Activated T-cell treated with anti-CD3 and anti-CD28 coated beads, Interleukin-2, amount 50 U/mL, for 72 hours (primary cell): ENCODE measurements at places on chromosomes 1 and 21.
A peak's percentile ranks its signal among the peaks of the same experiment; 100 is the strongest.

DNA sequence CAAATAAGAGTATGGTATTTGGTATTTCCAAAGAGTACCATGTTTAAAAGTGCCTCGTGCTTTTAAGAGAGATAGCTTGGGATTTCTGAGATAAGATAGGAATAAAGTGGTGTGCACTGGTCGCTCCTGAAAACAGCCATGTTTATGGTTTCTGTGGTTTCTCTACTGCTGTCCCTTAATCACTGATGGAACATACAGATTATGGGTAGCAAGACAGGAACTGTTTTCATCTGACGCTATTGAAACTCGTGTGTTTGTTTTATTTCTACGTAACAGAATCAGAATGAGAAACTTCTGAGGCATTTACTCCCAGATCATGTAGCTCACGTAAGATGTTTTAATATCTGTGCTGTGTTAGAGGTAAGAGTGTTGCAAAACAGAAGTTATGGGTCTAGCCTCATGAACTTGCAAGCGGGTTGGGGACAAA is 126.0 kb downstream of the KIAA0319L start:
- H3K4me1 ChIP-seq = peaks cover 33% of the 10 kb centered on the region
- H3K36me3 ChIP-seq = peaks cover 14% of the 10 kb centered on the region
- H3K27ac ChIP-seq = peak overlapping the region; percentile 80
- H3K27me3 ChIP-seq = no peaks in the 10 kb centered on the region
- peak overlapping the region; percentile 35 for H3K4me3 ChIP-seq
- no peak for DNase-seq

GRCh38 chr1:183388735-183389134 is 29.4 kb downstream of the NMNAT2 start:
- no peak overlapping the region for H3K27ac ChIP-seq
- H3K4me3 ChIP-seq = no peak overlapping the region
- H3K36me3 ChIP-seq = no peaks in the 10 kb centered on the region
- no peak for DNase-seq

DNA sequence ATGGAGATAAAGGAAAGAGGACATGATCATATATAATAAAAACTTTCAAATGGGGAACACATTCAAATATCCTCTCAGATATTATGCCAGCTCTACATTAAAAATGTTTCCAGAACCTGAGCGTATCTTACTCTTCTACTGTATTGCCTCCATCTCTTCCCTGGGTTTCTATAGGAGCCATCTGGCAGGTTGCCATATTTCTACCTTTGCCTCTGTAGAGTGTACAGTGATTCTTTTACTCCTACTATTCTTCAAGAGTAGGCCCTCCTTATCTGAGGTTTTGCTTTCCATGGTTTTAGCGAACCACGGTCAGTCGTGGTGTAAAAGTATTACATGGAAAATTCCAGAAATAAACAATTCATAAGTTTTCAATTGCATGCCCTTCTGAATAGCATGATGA is 259.5 kb downstream of the GRIK1 start:
- H3K4me3 ChIP-seq = no peak overlapping the region
- H3K4me1 ChIP-seq = no peaks in the 10 kb centered on the region
- DNase-seq = no peak
- peaks cover 5% of the 10 kb centered on the region for H3K27me3 ChIP-seq

GRCh38 chr1:101154547-101154946 is 82.3 kb upstream of the S1PR1 start:
- no peaks in the 10 kb centered on the region for H3K36me3 ChIP-seq
- peak overlapping the region; percentile 14 for H3K27ac ChIP-seq
- DNase-seq = no peak
- no peak overlapping the region for H3K4me3 ChIP-seq
- no peaks in the 10 kb centered on the region for H3K27me3 ChIP-seq
- peaks cover 66% of the 10 kb centered on the region for H3K4me1 ChIP-seq

DNA sequence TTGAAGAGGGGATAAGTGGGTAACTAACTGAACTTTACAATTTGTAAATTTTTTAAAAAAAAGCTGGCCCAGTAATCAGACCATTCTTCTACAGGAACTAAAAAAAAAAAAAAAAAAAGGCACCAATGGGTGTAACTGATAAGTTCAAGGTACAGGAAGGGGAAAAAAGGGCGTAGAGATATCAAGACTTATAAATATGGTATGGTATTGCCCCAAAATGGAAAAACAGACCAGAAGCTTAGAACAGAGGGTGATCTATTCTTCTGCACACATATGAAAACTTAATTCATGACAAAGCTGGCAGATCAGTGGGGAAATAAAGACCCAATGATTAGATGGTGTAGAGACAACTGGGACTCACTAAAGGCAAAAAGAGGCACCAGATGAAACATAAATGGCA is 58.9 kb downstream of the LHX4 start:
- H3K4me3 ChIP-seq = no peak overlapping the region
- H3K27ac ChIP-seq = peak overlapping the region; percentile 65

- H3K27ac ChIP-seq = no peak overlapping the region
- H3K4me3 ChIP-seq = no peak overlapping the region
- no peak for DNase-seq
- peaks cover 5% of the 10 kb centered on the region for H3K4me1 ChIP-seq
- no peaks in the 10 kb centered on the region for H3K36me3 ChIP-seq
Measured at GRCh38 chr21:32559006-32559610, 26.2 kb downstream of the TCP10L start.

DNA sequence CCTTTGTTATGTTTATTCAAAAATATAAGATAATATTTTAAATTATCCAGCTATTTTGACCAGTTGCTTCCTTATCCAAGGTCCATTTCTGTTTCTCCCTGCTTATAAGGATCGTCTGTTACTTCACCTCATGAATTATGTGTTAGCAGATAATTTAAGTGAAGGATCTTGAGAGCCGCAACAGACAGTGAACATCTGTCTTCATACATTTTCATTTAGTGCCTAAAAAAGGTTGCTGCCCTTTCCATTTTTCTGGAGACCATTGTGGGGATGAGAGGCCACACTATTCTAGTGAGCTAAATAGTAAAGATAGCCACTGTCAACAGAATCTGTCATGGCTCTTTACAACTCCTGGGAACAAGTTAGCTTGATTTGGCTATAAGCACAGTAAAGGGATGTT is 154.0 kb downstream of the CLEC20A start:
- H3K27ac ChIP-seq = no peak overlapping the region
- no peaks in the 10 kb centered on the region for H3K27me3 ChIP-seq
- no peaks in the 10 kb centered on the region for H3K36me3 ChIP-seq
- no peak overlapping the region for H3K4me3 ChIP-seq
- no peaks in the 10 kb centered on the region for H3K4me1 ChIP-seq
- DNase-seq = no peak

DNA sequence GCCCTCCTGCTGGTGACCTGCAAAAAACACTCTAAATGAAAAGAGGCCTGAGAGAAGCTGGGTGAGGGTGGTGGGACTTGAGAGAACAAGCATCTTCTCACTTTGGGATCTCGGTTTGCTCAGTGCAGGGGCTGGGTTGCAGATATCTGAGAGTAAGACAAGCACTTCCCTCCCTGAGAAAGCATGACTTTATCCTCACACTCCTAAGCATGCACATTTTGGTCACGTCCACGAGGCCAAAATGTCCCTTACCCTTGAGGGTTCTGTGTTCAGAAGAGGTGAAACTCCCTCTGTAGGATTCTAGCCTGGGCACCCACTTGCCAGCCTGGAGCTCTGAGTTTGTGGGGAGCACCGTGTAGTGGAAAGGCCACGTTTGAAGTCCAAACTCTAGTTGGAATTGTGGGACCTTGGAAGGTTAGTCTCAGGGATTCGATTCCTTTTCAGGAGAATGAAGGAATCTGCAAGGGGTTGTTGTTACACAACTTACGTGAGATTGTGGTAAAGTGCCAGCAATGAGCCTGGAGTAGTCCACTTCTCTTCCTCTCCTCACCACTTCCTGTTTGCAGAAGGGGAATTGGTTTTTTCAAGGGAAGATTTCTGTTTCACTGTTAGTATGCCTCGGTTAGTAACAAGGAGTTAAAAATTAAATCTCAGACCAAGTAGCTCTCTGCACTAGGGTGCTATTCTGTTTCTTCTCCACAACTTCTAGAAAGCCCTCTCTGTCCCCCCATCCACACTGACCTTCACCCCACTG is 3.0 kb downstream of the FCAMR start:
- H3K4me1 ChIP-seq = peaks cover 28% of the 10 kb centered on the region
- no peaks in the 10 kb centered on the region for H3K36me3 ChIP-seq
- peaks cover 10% of the 10 kb centered on the region for H3K27me3 ChIP-seq
- H3K27ac ChIP-seq = no peak overlapping the region
- peak overlapping the region; percentile 20 for H3K4me3 ChIP-seq

DNA sequence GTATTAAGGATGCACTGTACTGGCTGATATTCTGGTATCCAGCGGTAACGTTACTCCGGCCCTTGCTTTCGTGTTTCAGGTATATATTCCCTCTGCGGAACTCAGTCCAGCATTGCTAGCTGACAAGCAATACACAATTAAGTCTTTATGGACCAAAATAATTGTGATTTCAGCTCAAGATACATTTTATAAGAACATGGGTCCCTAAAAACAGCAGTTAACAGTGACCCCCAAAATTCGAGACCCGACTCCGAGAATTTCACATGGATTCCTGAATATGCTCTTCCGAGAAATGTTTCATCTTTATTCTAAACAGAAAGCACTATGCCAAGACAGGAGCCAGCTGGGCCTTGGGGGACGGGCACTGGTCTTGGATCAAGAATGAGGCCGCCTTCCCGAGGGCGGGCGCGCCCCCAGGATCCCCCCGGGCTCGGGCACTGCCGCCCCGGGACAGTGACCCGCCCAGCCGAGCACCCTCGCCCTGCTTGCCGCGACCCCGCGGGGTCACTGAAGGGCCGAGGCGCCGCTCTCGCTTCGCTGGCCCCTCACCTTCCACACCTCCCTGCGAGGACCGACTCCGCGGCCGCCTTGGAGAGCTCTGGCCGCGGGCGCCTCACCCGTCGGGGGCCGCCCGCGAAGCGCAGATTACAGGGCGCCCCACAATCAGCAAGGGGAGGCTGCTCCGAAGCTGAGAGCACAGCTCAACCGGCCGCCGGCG is 610 bp downstream of the SCYL3 start:
- H3K4me3 ChIP-seq = peak overlapping the region; percentile 80
- no peak for DNase-seq

DNA sequence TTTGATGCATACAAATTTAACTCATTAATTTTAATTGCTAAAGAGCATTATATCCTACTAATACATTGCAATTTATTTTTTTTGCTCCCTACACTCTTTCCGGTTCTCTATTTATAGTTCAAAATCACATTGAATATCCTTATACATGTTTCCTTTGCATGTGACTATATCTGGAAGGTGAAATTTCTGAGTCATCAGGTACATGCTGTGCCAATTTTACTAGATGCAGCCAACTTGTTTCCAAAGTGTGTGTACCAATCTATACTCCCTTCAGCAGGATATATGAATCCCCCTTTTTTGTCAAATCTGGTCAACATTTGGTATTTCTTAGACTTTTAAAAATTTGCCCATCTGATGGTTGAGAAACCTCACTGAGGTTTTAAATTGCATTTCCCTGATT is 602.9 kb upstream of the CAMK1G start:
- H3K4me1 ChIP-seq = no peaks in the 10 kb centered on the region
- H3K4me3 ChIP-seq = no peak overlapping the region
- H3K27me3 ChIP-seq = peaks cover 13% of the 10 kb centered on the region

- no peaks in the 10 kb centered on the region for H3K27me3 ChIP-seq
- H3K4me3 ChIP-seq = no peak overlapping the region
- DNase-seq = no peak
- peak overlapping the region; percentile 32 for H3K27ac ChIP-seq
- H3K4me1 ChIP-seq = peaks cover 11% of the 10 kb centered on the region
Measured at GRCh38 chr1:98388441-98388840, 273.1 kb upstream of the SNX7 start.

GRCh38 chr1:10064416-10065343 is 31.9 kb downstream of the UBE4B start:
- no peak overlapping the region for H3K4me3 ChIP-seq
- no peak for DNase-seq
- no peaks in the 10 kb centered on the region for H3K36me3 ChIP-seq
- H3K27ac ChIP-seq = peak overlapping the region; percentile 3
- H3K4me1 ChIP-seq = peaks cover 17% of the 10 kb centered on the region

- H3K27ac ChIP-seq = peak overlapping the region; percentile 94
- H3K4me3 ChIP-seq = peak overlapping the region; percentile 74
- no peaks in the 10 kb centered on the region for H3K27me3 ChIP-seq
- H3K36me3 ChIP-seq = peaks cover 10% of the 10 kb centered on the region
Measured at GRCh38 chr1:15948595-15949452, 27.1 kb downstream of the ZBTB17 start.

- H3K27ac ChIP-seq = no peak overlapping the region
- no peak for DNase-seq
- H3K36me3 ChIP-seq = peaks cover 2% of the 10 kb centered on the region
Measured at GRCh38 chr1:240965581-240966091, 353.7 kb upstream of the GREM2 start.
